ENCODE measurements at places on chromosomes 3 and 15.

GRCh38 chr3:31157893-31158620 is 263.6 kb upstream of the GADL1 start:
- no peak for DNase-seq

GRCh38 chr3:10198761-10199649 is 34.3 kb downstream of the IRAK2 start:
- peak; percentile 64 for DNase-seq

GRCh38 chr3:131550562-131551465 is 48.0 kb upstream of the MRPL3 start:
- no peak for DNase-seq

- peak; percentile 40 for DNase-seq
Observed at GRCh38 chr3:113626503-113627371, 69.7 kb downstream of the USF3 start.

DNA sequence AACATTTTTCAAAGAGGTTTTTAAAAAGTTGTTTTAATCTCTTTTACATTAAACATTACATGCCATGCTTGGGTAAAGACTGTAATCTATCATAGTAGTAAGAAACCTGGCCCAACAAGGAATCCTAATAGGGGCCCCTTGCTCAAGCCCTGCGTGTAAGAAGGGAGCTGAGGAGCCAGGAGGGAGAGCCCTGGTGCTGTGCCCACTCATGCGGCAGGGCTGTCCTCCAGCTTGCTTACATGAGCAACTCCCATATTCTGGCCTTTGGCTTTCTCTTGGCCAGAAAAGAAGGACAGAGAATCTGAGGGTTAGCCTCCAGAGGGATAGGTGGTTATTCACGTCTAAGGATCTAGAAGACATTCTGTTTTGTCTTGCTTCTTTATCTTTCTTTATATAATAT is 49.8 kb downstream of the KBTBD12 start:
- DNase-seq, result no peak

DNA sequence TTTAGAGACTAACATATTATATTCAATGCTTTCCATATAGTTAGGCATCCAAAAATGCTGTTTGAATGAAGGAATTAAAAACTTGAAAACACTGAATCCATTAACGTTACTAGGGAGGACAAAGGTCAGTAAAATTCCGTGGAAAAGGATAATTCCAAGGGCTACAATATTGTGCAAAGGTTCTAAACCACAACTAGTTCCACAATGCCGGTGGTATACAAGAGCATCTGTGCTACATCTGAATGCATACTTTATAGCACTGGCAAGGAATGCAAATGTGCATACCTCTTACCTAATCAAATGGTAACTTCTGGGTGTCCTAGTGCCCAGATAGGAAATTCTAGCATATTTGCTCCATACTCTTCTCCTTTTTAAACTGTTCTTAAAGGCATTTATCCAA is 2.2 kb downstream of the ICE2 start:
- DNase-seq, result no peak

DNA sequence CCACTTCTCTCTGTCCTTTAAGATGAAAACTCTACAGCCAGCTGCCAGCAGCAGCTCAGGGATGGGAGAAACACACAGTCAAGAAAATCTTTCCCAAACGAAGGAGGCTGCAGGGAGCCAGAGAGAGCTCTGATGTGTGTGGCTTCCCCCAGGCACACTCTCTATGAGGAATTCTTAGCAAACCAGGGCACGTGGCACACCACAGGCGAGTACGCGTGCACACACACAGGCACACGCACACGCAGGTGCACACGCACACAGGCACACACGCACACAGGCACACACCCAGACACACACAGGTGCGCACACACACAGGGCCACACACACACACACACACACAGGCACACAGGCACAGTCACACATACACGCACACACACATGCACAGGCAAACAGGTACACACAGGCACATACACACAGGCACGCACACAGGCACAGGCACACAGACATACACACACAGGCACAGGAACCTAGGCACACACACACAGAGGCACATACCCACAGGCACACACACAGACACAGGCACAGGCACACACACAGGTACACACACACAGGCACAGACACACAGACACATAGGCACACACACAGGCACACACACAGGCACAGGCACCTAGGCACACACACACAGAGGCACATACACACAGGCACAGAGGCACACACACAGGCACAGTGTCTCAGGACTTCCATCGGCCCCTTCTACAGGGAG is 91.5 kb upstream of the ATP2B2 start:
- DNase-seq, result no peak

DNA sequence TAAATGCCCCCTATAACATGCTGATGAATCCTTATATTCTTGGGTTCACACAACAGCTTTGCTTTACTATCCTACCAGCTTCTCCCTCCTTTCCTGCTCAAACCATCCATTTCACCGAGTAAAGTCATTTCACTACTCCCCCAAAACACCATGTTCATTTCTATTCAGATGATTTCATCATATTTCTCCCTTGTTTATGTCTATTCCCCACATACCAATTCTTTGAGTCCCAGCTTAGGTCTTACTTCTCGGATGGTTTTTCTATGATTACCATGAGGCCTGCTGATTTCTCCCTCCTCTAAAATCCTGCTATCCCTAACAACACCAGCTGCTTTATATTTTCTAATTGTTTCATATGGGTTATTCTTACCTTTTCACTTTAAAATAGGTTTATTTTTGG is 231.4 kb downstream of the TIGIT start:
- no peak for DNase-seq

DNA sequence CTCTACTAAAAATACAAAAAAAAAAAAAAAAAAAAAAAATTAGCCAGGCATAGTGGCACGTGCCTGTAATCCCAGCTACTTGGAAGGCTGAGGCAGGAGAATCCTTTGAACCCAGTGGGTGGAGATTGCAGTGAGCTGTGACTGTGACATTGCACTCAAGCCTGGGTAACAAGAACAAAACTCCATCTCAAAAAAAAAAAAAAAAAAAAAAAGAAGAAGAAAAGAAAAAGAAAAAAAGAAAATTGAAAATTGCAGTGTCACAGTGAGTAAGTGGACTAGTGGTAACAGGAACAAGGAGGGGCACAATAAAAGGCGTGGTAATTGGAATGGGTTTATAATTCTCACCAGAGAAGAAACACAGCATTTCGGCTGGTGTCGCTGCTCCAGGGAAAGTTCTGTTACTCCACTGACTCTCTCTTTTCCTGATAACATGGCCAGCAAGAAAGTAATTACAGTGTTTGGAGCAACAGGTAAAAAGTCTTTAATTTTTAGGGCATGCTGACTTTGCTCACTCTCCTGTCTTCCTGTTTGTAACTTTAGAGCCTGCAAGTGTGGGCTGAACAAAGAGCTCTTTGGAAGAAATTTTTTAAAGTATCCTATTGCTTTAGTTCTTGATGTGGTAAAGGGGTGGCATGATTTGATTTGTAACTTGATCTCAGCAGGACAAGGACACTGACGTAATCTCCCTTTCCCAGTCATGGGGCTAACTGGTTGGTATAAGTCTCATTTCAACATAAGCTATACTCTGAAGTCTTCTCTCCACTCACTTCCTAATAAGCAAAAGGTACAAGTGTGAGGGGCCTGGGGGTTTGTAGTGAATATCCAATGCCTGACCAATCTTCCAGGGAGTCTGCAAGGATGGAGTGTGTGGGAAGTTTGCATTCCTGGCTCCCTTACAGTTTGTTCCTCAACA is 22.1 kb upstream of the TRA2B start:
- peak; percentile 32 for DNase-seq

DNA sequence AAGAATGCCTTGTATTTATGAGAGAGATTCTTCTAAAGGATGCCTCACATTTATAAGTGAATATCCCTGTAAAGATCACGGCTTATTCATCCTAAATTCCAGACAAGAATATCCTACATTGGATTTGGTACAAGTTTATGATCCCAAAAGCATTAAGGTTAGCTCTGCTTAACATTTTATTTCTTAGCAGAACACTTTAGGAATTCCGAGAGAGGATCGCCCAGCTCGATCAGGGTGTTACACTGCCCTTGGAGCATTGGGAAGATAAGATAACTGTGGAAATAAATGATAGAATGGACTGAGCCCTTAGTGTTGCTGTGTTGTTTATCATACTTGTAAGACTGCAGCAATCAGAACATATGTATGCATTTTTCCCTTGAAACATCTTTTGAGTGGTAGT is 223.0 kb upstream of the CDIN1 start:
- DNase-seq, result no peak

- DNase-seq, result no peak
Observed at GRCh38 chr15:96020797-96021196, 309.7 kb upstream of the NR2F2 start.

DNA sequence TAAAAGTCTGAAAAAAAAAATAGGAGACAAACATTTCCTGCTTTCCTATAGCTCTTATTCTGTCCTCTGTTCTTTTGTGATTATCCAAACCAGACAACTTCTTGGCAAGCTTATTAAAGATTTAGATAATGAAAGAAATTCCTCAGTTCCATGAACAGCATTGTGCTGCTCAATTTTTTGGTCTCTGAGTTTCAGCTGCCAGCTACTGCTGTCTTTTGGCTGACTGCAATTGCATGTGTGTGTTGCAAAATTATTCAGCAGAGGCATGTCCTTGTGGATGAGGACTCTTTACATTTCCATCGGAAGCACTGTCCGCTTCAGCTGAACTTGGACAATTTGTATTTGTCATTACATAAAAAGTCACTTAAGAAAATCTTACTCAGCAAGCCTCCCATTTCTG is 397.3 kb upstream of the RASGRP1 start:
- no peak for DNase-seq

GRCh38 chr15:101613130-101614000 is 38.8 kb downstream of the TM2D3 start:
- no peak for DNase-seq

GRCh38 chr3:13491206-13491974 is 11.3 kb downstream of the HDAC11 start:
- DNase-seq, result no peak

DNA sequence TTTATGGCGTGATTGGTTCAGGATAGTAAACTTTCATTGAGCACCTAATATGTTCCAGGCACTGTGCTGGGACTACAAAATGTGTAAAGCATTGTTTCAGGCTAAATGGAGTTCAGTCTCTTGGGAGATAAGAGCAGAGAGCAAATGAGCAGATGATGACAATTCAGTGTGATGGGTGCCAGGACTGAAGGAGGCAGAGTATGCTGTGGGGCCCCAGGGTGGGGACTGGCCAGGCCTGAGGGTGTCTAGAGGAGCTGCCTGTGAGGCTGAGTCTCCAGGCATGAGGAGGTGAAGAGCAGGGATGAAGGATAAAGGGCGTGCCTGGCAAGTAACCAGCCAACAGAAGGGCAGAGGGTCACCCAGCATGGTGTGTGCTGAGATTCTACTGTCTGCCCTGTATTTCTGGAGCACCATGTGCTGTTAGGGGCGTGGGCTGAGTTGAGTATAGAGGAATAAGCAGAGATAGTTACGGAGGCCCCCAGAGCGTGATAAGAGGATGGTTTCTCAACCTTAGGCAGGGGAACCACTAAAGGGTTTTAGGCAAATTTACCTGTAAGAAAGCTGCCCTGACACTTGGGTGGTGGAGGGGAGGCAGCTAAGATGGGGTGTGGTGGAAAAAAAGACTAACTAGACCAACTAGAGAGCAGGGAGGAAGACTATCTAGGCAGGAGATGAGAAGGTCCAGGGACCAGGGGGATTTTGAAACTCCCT is 38.5 kb downstream of the EPHB1 start:
- no peak for DNase-seq

DNA sequence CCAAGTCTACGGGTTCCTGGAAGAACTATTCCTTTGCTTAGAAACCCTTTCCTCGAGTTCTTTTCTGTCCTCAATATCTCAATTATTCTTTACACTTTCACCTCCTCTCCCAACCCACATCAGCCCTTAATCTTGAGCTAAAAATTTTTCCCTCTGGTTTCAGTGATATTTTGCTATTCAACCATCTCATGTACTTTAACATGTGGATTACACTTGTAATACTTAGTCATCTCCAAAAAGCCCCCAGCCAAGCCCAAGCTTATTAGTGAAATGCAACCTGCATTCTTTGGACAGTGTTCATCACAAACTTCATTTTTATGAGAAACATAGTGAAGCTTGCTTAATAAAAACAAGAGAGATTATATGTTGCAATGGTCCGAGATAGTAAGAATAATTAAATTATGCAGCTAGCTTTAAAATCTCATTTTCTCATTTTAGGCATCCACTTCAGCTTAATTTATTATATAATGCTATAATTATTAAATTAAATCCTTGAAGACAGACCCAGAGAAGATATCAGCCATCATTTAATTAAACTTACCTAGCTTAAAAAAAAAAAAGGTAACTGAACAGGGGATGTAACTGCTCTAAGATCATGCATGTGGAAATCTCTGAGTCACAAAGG is 534.5 kb upstream of the TBL1XR1 start:
- no peak for DNase-seq

DNA sequence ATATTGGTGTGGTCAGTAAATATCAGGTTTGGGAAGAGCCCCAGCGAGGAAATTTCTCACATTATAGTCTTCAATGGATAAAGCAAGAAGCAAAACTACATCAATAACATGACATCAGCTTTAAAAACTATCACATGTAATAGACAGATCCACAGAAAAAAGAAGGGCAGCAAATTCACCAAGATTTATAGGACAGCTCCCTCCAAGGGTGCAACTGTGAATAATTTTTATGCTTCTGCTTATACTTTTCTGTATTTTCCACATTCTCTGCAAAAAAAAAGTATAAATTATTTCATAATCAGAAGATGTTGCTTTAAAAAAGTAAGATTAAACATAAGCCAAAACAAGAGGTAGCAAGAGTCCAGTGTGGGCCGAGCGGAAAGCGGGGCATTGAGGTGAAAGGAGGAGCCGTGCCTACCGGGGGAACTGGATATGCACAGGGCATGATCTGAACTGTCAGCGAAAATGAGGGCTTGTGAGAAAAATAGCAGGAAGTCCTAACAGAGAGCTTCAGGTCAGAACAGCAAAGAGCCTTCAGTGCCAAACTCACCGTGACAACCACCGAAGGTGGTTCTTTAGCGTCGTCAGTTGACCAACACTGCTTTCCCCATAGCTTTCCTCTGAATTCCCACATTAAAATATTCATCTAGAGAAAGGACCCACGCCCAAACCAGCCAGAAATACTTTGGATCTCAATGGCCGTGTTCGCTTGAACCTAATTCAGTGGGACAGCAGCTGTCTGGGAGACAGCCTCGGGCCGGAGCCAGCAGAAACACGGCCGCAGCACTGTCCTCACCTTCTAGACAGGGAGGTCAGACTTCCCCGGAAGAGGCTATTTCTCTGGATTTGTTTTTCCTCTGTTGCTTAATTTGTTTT is 59.8 kb downstream of the FAM174B start:
- DNase-seq, result no peak
